Esophagus squamous epithelium (tissue), 5 donors: ENCODE measurements at places on chromosomes 16 and 17.

GRCh38 chr17:79752175-79752574 is 21.4 kb downstream of the ENPP7 start:
- no peak for DNase-seq

- no peak for DNase-seq
Observed at GRCh38 chr17:28937044-28937729, 14.1 kb downstream of the PHF12 start.

DNA sequence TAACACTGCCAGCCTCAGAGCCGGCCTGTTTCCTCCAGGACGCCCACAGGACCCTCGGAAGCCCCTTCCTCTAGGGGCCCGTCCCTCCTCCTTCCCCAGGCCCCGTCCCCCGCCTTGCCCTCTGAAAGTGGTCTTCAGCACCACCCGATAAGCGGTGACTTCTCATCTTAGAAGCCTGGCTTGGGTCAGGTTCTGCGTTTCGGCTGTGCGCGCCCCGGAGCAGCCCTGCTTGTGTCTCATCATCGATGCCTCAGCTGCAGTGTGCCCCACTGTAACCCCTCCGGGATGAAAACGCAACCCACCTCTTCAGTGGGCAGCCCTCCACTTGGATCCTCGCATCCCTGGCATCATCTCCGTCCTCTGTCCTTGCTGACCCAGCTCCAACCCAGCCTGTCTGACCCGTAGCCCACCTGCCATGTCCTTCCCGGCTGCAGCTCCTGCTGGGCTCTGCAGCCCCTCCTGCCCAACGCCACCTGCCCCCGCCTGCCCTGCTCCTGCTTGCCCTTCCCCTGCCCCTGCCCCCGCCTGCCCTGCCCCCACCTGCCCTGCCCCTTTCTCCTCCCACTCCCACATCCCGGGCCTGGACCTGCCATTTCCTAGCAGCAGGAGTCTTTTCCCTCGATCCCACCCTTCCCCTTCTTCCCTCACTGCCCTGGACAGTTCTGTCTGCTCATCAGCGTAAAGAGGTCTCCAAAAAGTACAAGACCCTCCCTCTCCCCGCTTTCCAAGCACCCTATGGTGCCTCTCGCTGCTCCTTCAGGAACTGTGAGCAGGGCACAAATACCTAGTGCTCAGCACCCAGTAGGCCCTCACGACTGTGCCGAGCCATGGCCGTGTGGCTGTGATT is 112.5 kb upstream of the CHMP6 start:
- DNase-seq = no peak

DNA sequence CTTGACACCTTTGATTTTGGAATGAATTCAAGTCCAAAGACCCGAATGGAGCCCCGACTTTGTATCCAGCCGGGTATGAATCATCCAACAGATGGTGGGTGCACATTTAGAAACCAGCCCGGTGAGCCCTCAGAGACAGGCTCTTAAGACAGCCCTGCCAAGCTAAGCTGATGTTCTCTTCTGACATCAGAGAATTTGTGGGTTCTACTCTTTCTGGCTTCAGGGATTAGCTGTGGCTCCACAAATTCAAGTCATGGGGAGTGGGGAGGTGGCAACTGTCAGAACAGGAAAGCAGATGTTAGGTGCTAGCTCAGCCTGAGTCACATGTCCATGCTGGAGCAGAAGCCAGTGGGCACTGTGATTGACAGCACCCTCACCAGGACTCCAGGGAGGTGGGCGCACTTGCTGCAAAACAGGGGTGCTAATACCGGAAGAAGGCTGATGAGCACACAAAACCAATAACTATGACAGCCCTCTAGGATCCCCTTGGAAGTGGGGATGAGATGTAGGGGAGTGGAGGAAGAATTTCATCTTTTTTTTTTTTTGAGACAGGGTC is 31.4 kb upstream of the XYLT2 start:
- DNase-seq = no peak

DNA sequence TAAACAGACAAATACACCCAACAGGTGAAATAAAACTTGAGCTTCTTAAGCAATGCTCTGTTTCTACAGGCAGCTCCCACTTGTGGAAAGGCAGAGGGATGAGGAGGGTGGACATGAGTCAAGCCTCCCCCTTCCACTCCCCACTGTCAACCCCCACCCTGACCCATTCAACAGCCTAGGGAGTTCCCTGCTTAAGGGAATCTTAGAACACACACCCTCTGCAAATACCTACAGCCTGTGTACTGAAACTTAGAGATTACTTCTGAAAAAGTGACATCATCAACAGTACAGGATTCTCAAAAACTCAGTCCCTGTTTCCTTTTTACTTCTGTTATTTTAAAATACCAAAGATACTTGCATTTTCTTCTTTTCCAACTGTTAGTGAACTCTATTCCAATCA is 345.4 kb downstream of the SOX9 start:
- no peak for DNase-seq

GRCh38 chr17:81400996-81401722 is 5.9 kb downstream of the BAHCC1 start:
- no peak for DNase-seq

DNA sequence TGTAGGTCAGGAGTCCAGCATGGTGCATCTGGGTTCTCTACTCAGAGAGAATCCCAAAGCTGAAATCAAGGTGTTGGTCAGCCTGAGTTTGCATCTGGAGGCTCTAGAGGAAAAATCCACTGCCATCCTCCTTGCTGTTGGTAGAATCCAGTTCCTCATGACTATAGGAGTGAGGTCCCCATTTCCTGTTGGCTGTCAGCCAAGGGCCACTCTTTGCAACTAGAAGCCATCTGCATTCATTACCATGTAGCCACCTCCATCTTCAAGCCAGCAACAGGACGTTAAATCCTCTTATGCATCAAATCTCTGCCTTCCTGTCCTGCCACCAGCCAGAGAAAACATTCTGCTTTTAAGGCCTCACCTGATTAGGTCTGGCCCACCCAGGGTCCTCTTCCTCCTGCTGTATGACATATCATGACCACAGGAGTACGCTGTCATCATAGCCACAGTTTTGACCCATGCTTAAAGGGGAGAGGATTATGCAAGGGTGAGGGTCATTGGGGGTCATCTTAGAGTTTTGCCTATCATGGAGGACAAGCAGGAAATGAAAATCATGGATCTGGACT is 40.5 kb downstream of the DNAH9 start:
- no peak for DNase-seq

- DNase-seq = no peak
Observed at GRCh38 chr17:82914375-82914774, 74.6 kb upstream of the ZNF750 start.

- DNase-seq = no peak
Observed at GRCh38 chr17:36183001-36183971, 6.8 kb upstream of the TBC1D3B start.

GRCh38 chr16:4371357-4372000 is at the start of gene VASN:
TSS of gene VASN (plus strand) at chr16:4371848. CDS start at chr16:4380878, 9,030 bp downstream.
- no peak for DNase-seq

GRCh38 chr17:50627782-50628601 is 6.7 kb upstream of the ABCC3 start:
- no peak for DNase-seq

DNA sequence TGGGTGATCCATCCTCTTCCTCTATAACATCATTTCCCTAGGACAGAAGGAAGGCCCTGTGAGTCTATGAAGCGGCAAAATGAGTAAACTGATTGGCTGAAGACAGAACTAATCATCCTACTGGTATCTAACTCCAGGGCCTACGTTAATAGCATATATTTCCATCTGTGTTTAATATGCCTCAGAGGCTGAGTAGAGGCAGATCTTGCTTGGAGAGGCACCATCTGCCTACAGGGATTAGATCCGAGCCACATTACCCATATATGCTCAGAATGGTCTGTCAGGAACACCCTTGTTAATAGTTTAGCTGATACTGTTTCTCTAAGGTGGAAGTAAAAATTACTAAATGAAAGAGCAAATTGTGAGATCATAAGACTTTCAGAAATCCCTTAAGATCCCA is 13.2 kb upstream of the FOXJ1 start:
- DNase-seq = no peak

GRCh38 chr17:46832945-46833839 is 14.7 kb upstream of the WNT3 start:
- no peak for DNase-seq

GRCh38 chr17:9240659-9241370 is 219.5 kb downstream of the NTN1 start:
- DNase-seq = no peak

DNA sequence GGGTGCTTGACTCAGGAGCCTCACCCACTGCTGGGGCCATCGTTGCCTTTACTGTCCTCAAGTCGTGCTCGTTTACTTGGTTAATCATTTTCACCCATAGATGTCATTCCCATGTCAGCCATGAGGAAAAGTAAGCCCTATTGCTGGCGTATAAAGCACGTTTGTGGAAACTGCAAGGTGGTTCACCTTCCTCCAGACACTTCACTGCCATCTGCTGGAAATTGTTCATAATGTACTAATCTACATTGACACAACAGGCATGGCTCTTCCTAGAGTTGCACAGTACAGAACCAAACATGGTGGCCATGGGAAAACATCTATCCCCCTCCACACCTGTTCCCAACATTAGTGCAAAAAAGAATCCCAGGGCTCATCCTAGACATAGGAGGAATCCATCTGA is 116.6 kb downstream of the ZNF18 start:
- DNase-seq = no peak

GRCh38 chr17:37818689-37819088 is 73.8 kb upstream of the HNF1B start:
- no peak for DNase-seq

DNA sequence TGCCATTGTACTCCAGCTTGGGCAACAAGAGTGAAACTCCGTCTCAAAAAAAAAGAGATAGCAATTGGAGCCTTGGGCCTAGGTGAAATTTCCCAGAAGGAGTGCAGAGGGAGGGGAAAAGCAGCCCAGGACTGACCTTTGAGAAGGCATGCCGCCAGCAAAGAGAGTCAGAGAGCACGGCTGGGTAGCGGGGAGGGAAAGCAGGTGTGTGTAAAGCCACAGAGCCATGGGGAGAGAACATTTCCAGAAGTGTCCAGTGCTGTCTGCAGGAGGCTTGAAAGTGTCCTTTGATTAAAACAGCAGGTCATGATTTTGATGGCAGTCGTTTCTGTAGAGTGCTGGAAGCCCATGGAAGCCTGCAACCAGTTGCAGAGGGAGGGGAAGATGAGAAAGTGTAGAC is 8.1 kb downstream of the C16orf54 start:
- no peak for DNase-seq

DNA sequence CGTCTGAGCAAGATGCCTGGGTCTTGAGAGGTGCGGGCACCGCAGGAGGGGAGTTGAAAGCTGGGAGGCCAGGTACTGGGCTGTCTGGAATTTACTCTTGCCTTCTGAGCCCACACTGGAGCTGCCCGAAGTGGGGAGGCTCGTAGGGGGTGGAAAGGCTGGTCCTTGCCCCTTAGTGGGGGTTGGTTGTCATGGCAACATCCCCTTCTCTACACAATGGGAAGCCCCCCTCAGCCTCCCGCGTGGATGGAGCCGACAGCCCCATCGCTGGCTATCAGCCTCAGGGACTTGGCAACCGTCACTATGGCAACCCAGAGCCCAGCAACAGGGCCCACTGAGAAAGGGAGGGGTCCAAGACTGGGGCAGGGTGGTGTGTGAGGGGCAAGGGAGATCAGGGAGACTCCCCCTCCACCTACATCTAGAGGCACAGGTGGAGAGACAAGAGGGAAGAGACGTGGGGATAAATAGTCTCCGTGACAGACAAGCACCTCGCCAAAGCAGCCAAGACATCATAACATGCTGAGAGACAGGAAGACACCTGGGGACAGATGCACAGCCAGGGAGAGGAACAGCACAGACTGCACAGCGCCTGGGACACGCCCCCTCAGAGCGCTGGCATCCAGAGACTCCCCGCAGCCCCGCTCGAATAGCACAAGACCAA is 5.3 kb upstream of the DNAH2 start:
- DNase-seq = no peak

DNA sequence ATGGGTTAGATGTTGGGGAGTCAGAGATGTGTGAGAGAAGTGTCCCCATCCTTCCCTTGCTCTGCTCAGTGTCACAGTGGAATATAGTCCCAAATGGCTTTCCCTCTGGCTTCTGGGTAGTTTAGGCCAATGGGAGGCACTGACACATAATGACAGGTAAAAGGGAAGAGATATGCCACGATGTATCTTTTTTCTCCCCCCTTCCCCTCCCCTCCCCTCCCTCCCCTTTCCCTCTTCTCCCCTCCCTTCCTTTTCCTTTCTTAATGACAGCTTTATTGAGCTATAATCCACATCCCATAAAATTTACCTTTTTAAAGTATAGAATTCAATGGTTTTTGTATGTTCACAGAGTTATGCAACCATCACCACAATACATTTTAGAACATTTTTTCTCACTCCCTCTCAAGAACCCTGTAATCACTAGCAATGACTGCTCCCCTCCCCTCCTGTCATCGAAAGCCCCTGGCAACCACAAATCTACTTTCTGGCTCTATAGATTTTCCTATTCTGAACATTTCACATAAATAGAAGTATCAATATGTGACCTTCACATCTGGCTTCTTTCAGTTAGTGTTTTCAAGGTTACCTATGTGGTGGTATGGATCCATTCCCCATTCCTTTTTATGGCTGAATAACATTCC is 617 bp upstream of the CCR7 start:
- no peak for DNase-seq

DNA sequence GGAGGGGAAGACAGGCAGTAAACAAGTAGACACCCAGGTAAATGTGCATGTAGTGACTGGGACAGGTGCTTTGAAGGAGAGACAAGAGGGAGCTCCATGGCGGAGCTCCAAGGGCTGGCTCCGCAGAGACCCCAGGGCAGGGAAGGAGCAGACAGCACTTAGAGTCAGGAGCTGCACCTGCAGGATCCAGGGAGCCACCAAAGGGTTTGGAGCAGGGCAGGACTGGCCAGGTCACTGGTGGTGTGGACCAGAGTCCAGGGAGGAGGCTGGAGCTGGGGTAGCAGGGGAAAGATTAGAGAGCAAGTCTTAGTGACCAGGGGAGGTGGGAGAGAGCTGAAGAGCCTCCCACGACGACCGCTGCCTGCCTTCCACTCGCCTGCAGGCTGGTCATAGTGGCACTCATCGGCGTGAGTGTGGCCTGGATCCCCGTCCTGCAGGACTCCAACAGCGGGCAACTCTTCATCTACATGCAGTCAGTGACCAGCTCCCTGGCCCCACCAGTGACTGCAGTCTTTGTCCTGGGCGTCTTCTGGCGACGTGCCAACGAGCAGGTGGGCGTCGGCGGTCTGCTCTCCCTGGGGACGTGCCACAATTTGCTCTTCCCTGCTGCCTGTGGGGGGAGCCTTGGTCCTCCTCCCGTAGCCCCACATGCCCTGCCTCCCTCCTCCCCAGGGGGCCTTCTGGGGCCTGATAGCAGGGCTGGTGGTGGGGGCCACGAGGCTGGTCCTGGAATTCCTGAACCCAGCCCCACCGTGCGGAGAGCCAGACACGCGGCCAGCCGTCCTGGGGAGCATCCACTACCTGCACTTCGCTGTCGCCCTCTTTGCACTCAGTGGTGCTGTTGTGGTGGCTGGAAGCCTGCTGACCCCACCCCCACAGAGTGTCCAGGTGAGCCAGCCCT is 14.7 kb upstream of the FAM83G start:
- DNase-seq = no peak

- DNase-seq = no peak
Observed at GRCh38 chr16:74700438-74701225, at the start of gene MLKL. TSS of gene MLKL (minus strand) at chr16:74700862. CDS start at chr16:74695757, 5,105 bp downstream.

GRCh38 chr16:5385115-5385514 is 287.5 kb upstream of the EEF2KMT start:
- DNase-seq = no peak

- DNase-seq = no peak
Observed at GRCh38 chr17:48178317-48178716, 70.8 kb downstream of the SNX11 start.

- DNase-seq = no peak
Observed at GRCh38 chr16:76297941-76298340, 20.7 kb downstream of the CNTNAP4 start.

- no peak for DNase-seq
Observed at GRCh38 chr17:58569196-58569595, 54.8 kb upstream of the MTMR4 start.

GRCh38 chr17:77572851-77573250 is 385.7 kb upstream of the TNRC6C start:
- DNase-seq = no peak
